ENCODE measurements at places on chromosomes 1 and 21. TPM values are rescaled to one million over a fixed set of nuclear protein-coding genes. Genes with fewer than 3 reads are reported as not detected.

DNA sequence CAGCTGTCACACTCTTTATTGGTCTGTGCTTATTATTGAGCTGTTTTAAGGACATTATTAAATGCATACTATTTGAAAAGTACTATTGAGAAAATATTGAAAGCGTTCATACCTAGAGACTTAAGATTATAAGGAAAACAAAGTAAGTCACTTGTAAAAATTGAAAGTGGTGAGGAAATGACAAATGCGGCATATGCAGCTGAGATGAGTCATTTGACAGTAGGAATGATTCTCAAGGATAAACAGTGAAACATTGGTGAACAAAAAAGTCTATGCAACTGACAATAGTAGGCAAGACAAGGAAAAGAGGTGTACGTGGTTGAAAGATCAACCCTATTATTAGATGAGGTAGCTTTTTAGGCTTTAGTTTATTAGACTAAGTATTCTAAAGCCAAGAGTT lies 82.6 kb upstream of the MAP10 start:
- DNase-seq = no peak

DNA sequence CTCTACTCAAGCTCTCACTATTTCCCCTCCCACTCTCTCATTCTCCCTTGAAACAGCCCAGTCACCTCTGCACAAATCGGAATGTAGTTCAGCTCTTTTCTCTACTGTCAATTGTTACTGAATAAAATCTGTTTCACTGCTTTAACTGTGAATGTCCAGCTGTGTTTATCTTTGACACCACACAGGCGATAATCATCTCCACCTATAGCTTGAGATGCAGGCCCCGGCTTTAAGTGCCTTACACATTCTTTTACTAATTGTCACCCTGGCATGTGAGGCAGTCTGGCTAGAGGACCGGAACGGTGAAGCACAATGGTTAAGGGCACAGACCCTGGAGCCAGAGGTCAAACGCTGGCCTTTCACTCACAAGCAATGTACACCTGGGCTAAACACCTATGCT lies 122.8 kb upstream of the C8B start:
- no peak for DNase-seq

- no peak for DNase-seq
Measured at GRCh38 chr1:214551436-214552173, at the start of gene PTPN14. Gene PTPN14 (minus strand): TSS chr1:214551602. CDS start chr1:214464803, 86,799 bp downstream.

Gene SERPINC1
- total RNA-seq = 1.3 TPM

- DNase-seq = no peak
Measured at GRCh38 chr1:229943988-229944743, 122.9 kb upstream of the GALNT2 start.

- DNase-seq = no peak
Measured at GRCh38 chr1:57137980-57138379, 172.2 kb upstream of the C8B start.

Gene TCHH
- 0.03 TPM for total RNA-seq

- no peak for DNase-seq
Measured at GRCh38 chr1:233735847-233736246, 121.9 kb downstream of the KCNK1 start.

GRCh38 chr1:32605711-32606424 lies 44.5 kb downstream of the ZBTB8OS start:
- no peak for DNase-seq

DNA sequence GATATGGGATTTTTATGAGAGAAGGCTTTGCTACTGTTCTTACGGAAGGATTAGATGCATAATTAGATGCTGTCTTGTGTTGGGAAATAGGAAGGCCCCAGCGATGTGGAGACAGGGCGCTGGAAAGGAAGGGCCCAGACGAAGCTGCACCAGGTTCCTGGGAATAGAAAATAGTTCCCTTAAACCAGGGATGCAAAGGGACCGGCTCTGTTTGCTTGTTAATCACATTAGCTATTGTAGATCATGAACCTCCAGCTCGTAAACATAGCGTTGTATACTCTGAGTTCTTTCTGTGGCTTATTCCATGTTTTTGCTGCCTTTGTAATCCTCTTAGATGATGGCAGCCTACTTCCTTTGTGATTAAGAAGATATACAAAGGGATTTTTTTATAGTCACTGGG lies 79.8 kb upstream of the COX20 start:
- no peak for DNase-seq

DNA sequence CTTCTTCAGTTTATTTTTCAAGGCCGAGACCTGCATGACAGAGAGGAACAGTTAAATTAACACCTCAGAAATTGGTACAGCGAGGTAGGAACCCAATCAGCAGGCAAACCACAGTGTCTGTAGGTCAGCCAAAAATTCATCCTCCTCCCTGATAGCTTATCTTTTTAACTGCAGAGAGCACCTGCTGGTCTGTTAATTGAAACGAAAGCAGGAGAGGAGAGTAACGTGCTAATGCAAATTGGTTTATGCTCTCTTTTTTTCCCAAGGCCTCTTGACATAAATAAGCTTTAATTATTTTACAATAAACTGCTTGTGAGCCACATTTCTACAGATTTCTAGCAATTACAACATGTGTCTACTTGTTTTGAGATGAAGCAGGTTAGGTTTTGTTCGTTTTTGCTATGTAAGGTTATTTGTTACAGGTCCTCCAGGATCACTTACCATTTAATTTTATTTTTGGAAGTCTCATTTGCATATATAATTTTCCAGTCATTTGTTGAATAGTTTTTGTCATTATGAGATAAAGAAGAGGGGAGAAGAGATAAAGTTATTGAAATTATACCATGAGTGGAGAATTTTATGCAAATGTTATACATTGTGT lies 179.9 kb downstream of the DENND1B start:
- no peak for DNase-seq

DNA sequence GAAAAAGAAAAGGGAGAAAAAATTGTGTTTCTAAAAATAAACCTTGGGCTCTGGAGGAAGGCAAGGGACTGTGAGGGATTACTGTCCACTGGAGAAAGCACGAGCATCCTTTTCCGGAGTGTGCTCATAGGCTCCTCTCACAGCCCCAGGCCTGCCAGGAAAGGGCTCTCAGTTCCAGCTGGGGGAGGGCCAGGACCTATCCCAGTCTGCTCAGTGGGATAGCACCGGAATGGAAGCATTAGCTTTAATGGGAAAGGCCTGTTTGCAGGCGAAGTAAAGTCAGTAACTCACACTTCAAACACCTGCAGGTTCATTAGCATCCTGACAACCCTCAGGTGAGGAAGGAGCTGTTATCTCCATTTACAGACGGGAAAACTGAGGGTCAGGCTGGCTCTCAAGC lies 113.9 kb upstream of the USP24 start:
- no peak for DNase-seq

GRCh38 chr1:36531833-36532232 lies 49.1 kb upstream of the CSF3R start:
- DNase-seq = no peak

GRCh38 chr1:235941876-235942624 lies 75.3 kb upstream of the LYST start:
- no peak for DNase-seq

- no peak for DNase-seq
Measured at GRCh38 chr1:91650764-91651163, 150.1 kb downstream of the CDC7 start.

- no peak for DNase-seq
Measured at GRCh38 chr1:41354956-41355355, 6.3 kb upstream of the FOXO6 start.

- DNase-seq = no peak
Measured at GRCh38 chr21:37797403-37797802, 118.9 kb downstream of the KCNJ6 start.

- DNase-seq = no peak
Measured at GRCh38 chr1:219153723-219154122, 20.0 kb upstream of the LYPLAL1 start.

DNA sequence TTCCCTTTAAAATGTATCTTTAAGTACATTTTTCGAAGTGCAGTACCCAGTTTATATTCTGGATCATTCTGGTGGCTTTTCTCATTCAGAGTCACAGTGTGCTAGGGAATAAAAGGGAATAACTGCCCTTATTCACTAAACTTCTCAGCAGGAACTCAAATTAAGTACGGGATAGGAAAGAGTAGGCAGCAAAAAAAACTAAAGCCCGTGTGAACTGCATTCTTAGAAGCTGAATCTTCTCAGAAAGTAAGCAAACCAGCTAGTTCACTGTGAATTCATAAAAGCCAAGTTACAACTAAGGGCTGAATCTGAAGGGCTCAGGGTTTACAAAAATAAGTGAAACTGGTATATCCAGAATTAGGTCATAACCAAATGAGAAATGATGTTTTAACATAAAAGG lies 22.0 kb downstream of the PRPF38A start:
- DNase-seq = no peak

Gene C4BPA
- 0.70 TPM for total RNA-seq

Gene PGLYRP3
- total RNA-seq = not detected

GRCh38 chr1:181313466-181313865 lies 169.9 kb upstream of the CACNA1E start:
- no peak for DNase-seq

GRCh38 chr1:183023601-183024316 lies 539 bp downstream of the LAMC1 start:
- DNase-seq = no peak

Gene UMODL1
- 0.16 TPM for total RNA-seq

Gene OR2L2
- total RNA-seq = 0.06 TPM

DNA sequence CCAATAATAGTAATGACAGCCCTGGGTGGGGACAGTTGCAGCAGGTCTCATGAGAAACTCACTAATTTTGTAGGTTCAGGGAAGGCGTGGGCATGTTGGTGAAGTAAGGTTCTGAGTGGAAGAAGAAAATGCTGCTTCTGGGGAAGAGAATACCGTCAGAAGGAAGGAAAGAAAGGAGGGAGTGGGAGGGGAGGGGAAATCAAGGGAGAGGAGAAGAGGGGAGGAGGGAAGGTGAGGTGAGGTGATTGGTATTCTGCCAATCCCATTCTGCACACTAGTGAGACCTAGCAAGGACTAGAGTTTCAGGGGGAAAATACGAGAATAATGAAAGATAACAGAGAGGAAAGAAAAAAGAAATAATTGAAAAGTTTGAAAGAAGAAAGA lies 32.4 kb upstream of the MGST3 start:
- no peak for DNase-seq

GRCh38 chr1:29736582-29737188 lies 500.4 kb downstream of the PTPRU start:
- DNase-seq = no peak

DNA sequence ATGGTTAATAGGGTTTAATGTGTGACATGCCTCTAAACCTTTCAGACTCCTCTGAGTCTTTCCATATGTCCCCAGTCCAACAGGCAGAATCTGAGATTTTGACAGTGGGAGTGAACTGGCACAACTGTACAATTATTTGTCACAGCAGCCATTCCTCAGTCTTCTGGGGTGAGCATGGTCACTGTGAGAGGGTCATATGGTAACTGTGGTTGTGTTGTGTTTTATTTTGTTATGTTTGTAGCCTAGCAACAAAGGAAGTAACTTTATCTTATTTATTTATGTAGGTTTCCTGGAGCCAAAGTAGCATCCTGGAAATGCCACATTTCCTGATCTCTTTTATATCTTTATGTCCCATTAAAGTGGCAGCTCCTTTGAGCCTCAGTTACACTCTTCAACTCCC lies 1067.9 kb downstream of the TTLL7 start:
- DNase-seq = no peak

DNA sequence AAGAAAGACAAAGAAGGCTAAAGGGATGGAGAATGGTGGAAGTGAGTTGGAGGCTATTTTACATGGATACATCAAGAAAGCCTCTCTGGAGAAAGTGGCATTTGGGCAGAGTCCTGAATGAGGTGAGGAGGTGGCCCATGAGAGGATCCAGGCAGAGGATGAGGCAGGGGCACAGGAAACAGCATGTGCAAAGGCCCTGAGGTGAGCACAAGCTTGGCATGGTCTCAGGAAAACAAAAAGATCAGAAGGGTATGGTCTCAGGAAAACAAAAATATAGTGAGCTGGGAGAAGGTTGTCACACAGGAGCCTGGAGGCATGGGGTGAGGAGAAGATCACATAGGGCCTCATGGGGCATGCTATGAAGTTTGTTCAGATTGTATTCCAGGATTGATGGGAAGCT lies 62.1 kb upstream of the F3 start:
- DNase-seq = no peak

DNA sequence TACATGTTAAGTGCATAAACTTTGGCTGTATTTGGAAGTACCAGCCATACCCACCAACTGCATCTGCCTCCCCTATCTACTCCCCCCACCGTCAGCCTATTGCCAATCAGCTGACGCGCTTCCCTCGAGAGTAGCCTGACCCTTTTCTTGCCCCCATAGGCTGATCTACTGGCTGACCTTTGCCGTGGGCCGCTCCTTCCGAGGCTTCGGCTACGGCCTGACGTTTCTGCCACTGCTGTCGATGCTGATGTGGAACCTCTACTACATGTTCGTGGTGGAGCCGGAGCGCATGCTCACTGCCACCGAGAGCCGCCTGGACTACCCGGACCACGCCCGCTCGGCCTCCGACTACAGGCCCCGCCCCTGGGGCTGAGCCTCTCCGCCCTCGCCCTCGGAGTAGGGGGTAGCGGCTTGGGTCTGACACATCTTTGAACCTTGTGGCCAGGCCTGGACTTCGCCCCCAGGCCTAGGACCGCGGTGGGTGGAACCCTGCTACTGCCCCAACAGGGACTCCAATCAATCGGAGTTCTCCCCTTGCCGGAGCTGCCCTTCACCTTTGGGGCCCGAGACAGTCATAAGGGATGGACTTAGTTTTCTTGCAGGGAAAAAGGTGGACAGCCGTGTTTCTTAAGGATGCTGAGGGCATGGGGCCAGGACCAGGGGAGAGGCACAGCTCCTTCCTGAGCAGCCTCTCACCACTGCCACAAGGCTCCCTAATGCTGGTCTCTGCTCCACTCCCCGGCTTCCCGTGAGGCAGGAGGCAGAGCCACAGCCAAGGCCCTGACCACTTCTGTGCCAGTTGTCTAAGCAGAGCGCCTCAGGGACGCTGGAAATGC lies 4.0 kb downstream of the GLMP start:
- DNase-seq = peak; percentile 33

DNA sequence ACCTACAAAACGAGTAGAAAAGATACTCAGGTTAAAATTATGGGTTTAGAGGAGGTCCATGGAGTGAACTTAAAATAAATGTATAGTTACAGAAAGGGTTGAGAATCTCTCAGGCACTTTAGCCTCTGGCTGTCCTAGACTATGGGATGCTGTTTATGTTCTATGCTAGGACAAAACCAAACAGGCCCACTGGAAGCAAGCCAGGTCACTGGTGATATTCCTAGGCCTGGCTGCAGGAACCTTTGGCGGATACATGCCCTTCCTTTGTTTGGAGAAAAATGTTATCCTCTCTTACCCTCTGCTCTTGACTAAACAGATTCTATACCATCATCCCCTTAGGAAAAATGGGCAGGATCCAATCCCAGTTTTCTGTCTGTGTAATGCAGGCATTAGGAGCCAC lies 90.7 kb upstream of the DUSP10 start:
- DNase-seq = no peak

Gene TAS1R3
- 2.1 TPM for total RNA-seq

Measured in T-cell (primary cell).